ENCODE measurements at places on chromosomes 7 and 10.

- H3K36me3 ChIP-seq: no peaks in the 10 kb centered on the region
- no peak overlapping the region for H3K4me3 ChIP-seq
- H3K4me1 ChIP-seq: no peaks in the 10 kb centered on the region
- no peak overlapping the region for H3K27ac ChIP-seq
Observed at GRCh38 chr7:45660201-45660900, 86.2 kb downstream of the ADCY1 start.

DNA sequence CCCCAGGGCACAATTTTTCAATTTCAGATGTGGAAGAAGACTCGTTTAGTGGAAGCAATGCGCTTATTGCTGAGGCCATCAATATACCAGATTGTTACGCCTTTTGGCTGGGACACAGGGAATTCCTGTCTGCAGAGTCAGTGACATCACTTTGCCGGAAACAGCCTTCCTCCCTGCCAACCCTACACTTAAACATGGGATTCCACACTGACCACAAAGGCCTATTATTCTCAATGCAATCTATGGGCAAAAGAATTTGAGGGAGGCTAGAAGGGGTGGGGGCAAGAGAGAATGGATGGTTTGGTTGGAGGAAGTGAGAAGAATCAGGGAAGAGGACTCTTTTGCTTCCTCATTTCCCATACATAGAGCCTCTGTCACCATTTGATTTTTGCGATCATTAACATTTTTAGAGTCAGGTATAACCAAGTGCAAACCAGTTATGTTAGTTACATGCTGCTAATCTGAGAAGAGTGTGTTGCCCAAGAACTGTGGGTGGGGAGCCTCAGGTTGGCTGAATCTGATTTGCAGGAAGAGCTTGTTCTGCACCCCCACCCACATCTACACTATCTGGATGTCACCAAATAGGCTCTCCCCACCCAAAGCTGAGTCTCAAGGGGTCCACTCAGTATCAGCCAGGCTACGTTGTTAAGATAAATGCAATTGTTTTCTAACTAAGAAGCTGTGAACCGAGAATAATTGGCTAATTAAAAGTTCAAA, 58.2 kb downstream of the ENTPD1 start:
- no peak overlapping the region for H3K27ac ChIP-seq
- H3K4me1 ChIP-seq: peaks cover 8% of the 10 kb centered on the region
- no peak overlapping the region for H3K4me3 ChIP-seq
- H3K27me3 ChIP-seq: no peaks in the 10 kb centered on the region

GRCh38 chr7:74104702-74105101, 21.1 kb downstream of the LIMK1 start:
- H3K4me1 ChIP-seq: no peaks in the 10 kb centered on the region
- no peak overlapping the region for H3K27ac ChIP-seq
- H3K27me3 ChIP-seq: no peaks in the 10 kb centered on the region
- peaks cover 28% of the 10 kb centered on the region for H3K36me3 ChIP-seq

DNA sequence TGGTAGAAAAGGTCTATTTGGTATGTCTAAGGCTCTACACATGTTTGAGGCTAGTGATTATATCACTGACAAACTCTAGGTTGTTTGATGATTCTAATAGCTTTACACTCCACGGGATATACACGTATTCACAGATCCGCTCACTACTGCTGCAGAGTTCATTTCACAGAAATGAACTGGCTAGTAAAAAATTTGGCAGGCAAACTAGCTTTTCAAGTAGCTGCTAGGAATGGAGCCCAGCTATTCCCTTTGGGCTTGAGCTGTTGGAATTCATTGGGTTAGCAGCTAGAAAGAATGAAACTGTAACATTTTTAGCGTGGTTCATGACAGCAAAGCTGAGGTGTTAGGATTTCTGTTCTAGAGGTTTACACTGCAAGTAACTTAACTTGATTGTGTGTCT, 37.6 kb downstream of the R3HCC1L start:
- H3K4me3 ChIP-seq: no peak overlapping the region
- no peaks in the 10 kb centered on the region for H3K27me3 ChIP-seq
- no peak for DNase-seq

DNA sequence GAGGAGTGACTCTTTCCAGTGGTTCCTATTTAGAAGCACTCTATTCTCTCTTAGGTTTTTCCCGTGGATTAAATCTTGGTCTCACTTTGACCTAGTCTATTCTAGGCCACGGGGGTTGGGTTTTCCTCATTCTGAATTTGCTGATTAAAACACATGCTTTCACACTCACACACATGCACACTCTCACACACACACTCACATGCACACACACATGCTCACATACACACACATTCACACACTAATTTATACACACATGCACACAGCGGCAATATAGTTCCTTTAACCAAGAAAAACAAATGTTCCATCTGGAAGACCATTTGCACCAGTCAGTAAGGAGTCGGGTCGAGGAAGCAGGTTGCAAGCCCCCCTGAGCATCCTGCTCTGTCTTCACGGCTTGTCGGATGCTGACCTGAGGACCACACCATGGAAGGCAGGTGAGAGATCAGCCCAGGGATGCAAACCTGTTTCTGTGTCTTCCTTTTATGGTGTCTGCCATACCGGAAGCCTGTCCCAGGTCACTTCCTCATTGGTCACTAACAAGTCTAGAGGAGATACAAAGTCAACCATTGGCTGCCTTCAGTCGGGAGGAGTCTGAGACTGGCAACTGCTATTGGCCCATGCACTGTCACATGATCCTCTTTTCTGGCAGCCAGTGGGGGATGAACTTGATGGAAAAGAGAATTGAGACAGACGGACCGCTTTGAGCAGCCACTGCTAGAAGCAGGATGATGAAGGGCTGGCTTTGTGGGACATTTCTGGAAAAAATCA, 330.8 kb downstream of the FGFR2 start:
- no peaks in the 10 kb centered on the region for H3K4me1 ChIP-seq
- no peaks in the 10 kb centered on the region for H3K36me3 ChIP-seq
- no peak overlapping the region for H3K4me3 ChIP-seq
- no peak overlapping the region for H3K27ac ChIP-seq

DNA sequence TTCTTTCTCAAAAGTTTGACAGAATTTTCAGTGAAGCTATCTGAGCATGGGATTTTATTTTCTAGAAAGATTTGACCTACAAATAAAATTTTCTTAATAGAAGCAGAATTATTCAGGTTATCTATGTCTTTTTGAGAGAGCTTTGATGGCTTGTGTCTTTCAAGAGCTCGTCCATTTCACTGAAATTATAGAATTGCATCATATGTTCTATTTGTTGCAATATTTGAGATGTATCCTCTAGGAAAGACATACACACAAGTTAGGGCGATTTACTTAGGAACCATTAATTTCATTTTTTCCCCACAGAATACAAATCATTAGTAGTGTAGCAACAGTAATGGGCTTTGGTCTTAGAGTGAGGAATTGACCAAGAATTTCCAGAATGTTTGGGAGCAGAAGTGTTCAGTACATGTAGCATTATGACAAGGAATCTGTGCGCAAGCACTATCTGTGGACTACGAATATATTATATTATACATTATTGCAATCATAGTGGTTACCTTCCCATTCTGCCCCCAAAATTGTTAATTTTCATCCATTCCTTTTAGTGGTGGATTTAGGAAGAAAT, 12.8 kb upstream of the COL17A1 start:
- DNase-seq: no peak
- H3K27me3 ChIP-seq: no peaks in the 10 kb centered on the region
- H3K36me3 ChIP-seq: no peaks in the 10 kb centered on the region
- peaks cover 2% of the 10 kb centered on the region for H3K4me1 ChIP-seq
- H3K4me3 ChIP-seq: no peak overlapping the region
- no peak overlapping the region for H3K27ac ChIP-seq

GRCh38 chr10:29807163-29807806, 172.5 kb upstream of the SVIL start:
- H3K27ac ChIP-seq: peak overlapping the region; percentile 8
- DNase-seq: no peak
- H3K4me3 ChIP-seq: no peak overlapping the region

- no peak for DNase-seq
- no peaks in the 10 kb centered on the region for H3K27me3 ChIP-seq
- no peak overlapping the region for H3K4me3 ChIP-seq
- H3K36me3 ChIP-seq: no peaks in the 10 kb centered on the region
Observed at GRCh38 chr7:128122576-128123290, 91.5 kb upstream of the LRRC4 start.

- H3K36me3 ChIP-seq: no peaks in the 10 kb centered on the region
- H3K27me3 ChIP-seq: no peaks in the 10 kb centered on the region
- no peaks in the 10 kb centered on the region for H3K4me1 ChIP-seq
- no peak for DNase-seq
Observed at GRCh38 chr7:51224811-51225595, 91.6 kb downstream of the COBL start.

DNA sequence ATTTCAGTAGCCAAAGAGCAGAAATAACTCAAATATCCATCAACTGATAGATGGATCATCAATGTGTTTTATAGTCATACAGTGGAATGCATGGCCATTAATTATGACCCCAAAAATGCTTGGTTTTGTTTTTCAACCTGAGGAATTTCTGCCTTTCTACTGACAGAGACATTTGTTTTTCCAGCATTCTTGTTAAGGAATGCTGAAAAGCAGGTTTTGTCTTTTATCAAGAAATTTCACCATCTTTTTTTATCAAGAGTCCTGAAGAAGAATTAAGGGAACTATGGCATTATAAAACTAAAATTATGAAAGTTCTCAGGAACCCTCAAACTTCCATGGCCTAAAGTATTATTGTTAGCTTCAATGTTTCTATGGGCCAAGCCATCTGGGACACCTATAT, 153.4 kb upstream of the THSD7A start:
- H3K27ac ChIP-seq: no peak overlapping the region
- H3K4me1 ChIP-seq: no peaks in the 10 kb centered on the region
- no peaks in the 10 kb centered on the region for H3K27me3 ChIP-seq
- H3K4me3 ChIP-seq: no peak overlapping the region

DNA sequence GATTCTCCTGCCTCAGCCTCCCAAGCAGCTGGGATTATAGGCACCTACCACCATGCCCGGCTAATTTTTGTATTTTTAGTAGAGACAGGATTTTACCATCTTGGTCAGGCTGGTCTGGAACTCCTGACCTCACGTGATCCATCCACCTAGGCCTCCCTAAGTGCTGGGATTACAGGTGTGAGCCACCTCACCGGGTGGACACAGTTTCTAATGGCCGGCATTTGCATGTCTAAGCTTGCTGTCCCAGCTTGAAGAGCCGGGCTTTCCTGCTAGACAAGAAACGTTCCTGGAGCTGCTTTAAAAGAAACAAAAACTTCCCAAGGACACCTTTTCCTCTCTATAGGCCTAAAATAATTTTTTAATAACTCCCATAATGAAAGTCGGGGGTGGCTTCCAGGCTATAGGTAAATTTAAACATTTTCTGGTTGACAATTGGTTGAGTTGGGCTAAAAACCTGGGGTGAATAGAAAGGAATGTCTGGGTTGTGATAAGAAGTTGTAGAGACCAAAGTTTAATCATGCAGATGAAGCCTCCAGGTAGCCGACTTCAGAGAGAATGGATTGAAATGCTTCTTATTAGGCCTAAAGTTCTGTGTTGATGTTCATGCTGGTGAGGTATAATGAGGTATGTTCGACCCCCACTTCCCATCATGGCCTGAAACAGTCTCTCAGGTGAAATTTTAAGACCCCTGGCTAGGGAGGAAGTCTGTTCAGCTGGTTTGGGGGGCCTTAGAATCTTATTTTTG, 8.8 kb downstream of the ACADSB start:
- no peak overlapping the region for H3K4me3 ChIP-seq
- no peaks in the 10 kb centered on the region for H3K4me1 ChIP-seq
- H3K27ac ChIP-seq: no peak overlapping the region

GRCh38 chr7:51108134-51108533, 208.5 kb downstream of the COBL start:
- H3K36me3 ChIP-seq: no peaks in the 10 kb centered on the region
- H3K27ac ChIP-seq: no peak overlapping the region
- H3K4me1 ChIP-seq: no peaks in the 10 kb centered on the region
- no peak overlapping the region for H3K4me3 ChIP-seq
- no peak for DNase-seq

GRCh38 chr10:75941223-75941801, 509.9 kb downstream of the LRMDA start:
- H3K4me1 ChIP-seq: no peaks in the 10 kb centered on the region
- H3K27ac ChIP-seq: no peak overlapping the region

DNA sequence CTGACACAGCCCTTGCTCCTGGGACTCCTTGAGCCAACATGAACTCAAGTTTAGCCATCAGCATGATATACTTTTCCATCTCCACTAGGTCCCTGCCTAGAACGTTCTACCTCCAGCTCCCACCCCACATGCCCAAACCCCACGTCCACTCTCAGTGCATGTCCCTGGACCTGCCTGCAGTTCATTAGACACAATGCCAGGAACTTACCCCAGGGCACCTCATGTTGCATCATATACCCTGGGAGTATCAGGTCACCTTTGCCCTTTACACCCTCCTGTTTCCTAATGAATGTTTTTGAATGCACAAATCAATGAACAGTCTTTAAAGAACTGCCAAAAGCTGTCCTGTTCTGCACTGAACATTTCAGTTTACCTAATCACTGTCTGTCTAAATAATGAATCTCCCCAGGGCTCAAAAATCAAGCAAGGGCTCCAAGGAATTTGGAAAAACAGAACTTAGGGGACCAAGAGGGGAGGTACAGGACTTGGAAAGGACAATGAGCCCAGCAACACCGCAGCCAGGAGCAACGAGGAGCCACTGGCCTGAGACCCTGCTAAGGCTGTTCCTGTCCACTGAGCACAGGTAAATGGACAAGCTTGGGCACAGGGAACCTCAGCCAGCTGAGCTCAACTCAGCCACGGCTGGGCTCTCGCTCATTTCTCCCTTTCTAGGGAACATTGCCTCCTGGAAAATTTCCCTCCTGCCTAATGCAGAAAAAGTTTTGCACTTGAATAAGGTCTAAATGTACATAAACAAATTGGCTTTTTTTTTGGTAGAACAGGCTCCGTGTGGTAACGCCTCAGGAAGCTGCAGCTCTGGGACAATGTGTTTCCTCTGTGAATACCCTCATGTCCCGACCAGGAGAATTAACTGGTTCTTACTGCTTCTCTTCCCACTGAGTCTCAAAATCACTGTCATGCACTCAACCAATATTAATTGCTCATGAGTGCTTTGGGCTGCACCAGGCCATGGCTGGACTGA, 7.4 kb downstream of the MAT1A start:
- no peak overlapping the region for H3K27ac ChIP-seq
- H3K36me3 ChIP-seq: no peaks in the 10 kb centered on the region
- H3K27me3 ChIP-seq: no peaks in the 10 kb centered on the region
- H3K4me1 ChIP-seq: no peaks in the 10 kb centered on the region
- H3K4me3 ChIP-seq: no peak overlapping the region

DNA sequence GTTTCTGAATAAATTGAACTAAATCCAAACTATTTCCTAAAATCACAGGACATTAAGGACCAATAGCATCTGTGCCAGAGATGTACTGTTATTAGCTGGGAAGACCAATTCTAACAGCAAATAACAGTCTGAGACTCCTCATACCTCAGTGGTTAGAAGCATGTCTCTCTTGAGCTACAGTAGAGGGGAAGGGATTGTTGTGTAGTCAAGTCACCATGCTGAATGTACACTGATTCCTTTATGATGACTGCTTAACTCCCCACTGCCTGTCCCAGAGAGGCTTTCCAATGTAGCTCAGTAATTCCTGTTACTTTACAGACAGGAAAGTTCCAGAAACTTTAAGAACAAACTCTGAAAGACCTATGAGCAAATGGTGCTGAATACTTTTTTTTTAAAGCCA, 13.9 kb downstream of the MEST start:
- H3K27ac ChIP-seq: no peak overlapping the region
- H3K4me3 ChIP-seq: no peak overlapping the region
- no peak for DNase-seq

- no peak for DNase-seq
- H3K36me3 ChIP-seq: no peaks in the 10 kb centered on the region
- H3K27ac ChIP-seq: no peak overlapping the region
- H3K4me3 ChIP-seq: no peak overlapping the region
- no peaks in the 10 kb centered on the region for H3K4me1 ChIP-seq
- no peaks in the 10 kb centered on the region for H3K27me3 ChIP-seq
Observed at GRCh38 chr7:157474685-157475084, 137.9 kb downstream of the DNAJB6 start.

All from thoracic aorta (tissue), 2 donors.